Cortex of kidney (tissue), 1 donor: ENCODE measurements at places on chromosomes 3 and 15.

DNA sequence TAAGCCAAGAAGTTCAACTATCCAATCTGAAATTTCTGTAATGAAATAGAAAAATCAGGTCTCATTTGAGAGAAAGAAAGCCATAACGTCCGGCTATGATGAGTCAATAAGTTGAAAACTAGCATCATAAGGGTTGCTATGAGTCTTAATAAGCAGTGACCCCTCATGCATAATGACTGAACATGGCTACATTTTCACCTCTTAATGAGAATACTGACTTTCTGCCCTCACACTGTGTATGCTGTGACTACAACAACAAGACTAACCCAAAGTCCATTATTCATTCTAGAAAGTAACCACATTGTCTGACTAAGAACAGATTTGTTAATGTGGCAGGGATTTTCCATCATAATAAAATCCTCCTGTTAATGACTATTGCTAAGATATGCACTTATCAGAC is 884.0 kb upstream of the CADM2 start:
- DNase-seq: no peak

- no peak for DNase-seq
These were observed 47.4 kb downstream of the PAQR5 start for GRCh38 chr15:69346112-69346511.

DNA sequence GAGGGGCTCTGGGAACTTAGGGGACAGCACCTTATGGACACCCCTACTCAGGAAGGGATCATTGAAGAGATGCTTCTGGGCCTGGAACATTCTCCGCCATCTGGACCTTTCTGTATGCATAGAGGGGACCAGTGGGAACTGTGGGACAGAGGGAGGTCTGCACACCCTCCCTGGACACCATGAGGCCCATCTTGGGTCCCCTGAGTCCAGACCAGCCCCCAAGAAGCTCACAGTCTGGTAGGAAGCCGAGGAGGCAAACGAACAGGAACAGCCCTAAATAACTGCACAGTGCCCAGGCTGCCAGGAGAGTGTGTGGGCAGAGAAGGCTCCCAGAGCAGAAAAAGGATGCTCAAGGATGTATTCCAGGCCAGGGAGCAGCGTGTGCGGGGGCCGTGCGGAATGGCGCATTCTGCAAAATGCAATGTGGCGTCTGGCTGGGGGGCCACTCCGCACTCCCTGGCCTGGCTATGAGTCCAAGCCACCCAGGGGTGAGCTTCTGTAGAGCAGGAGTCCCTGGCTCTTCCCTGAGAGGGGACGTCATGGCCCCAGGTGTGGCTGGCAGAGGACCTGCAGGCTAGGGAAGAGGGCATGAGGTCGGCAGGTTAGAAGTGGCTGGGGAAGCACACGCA is 24.5 kb upstream of the KLF13 start:
- no peak for DNase-seq

- no peak for DNase-seq
These were observed 134.8 kb upstream of the ABI3BP start for GRCh38 chr3:101128001-101128400.

GRCh38 chr3:131047582-131047981 is 20.9 kb downstream of the NEK11 start:
- DNase-seq: no peak

GRCh38 chr3:192991356-192991755 is 73.7 kb upstream of the MB21D2 start:
- no peak for DNase-seq
